Lung (tissue), 17 donors: ENCODE measurements at places on chromosomes 4 and X.

GRCh38 chr4:15936495-15936894, 2.0 kb downstream of the FGFBP1 start:
- no peak for DNase-seq

GRCh38 chrX:129641941-129642340, 12.8 kb downstream of the APLN start:
- no peak for DNase-seq

DNA sequence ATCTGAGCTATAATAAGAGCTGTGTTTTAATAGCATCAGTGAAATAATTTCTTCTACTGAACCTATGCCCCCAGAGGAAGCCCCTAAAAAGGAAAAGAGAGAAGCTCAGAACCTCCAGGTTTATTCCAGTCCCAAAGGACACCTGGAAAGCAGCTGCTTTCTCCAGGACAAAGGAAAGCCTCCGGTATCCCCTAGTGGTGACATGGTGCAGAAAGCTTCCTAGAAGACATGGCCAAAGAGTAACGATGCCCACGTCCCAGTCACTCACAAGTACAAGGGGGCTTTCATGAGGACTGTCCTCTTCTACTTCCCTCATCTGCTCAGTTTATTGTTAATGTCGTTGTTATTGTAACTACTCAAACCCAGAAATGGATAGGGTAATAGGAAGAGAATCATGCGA, 343.9 kb downstream of the UNC5C start:
- no peak for DNase-seq

GRCh38 chr4:181588733-181589302, 654.4 kb upstream of the TENM3 start:
- DNase-seq = no peak

DNA sequence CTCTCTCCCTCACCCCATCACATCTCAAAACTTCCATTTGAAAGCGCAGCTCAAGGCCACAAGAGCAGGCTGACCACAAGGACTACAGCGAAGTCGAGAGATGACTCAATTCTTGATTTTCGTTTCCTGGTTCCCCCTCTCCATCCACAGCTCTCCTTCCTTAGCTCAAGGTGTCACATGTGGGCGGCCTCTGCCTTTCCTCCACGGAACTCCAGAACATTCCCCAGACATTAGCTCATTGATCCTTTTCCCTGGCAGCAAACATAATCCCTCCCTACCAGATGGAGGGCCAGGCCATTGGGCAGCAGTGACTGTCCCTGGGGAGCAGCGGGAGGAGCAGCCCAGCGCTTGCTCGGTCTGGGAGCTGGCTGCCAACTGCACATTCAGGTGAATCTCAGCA, 56.3 kb downstream of the CCDC149 start:
- no peak for DNase-seq

GRCh38 chr4:87129681-87130080, 90.7 kb downstream of the KLHL8 start:
- DNase-seq = no peak

GRCh38 chrX:154350429-154351182, 23.8 kb downstream of the FLNA start:
- DNase-seq = no peak

DNA sequence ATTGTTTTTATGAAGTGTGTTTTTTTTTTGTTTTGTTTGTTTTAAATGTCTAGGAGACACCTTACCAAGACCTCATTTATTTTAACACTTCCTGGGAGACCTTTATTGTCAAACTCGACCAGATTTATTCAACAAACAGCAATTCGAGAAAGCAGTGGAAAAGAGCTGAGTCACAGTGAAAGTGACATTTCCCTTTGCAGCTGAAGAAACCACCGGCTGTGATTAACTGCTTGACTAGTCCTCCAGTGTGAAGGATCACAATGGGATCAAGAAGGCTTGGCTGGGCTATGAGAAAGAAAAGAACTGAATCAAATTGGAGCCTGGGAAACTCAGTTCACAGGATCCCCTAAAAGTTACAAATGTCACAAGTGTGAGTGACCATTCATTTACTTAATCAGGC, 11.9 kb upstream of the ADH7 start:
- no peak for DNase-seq

DNA sequence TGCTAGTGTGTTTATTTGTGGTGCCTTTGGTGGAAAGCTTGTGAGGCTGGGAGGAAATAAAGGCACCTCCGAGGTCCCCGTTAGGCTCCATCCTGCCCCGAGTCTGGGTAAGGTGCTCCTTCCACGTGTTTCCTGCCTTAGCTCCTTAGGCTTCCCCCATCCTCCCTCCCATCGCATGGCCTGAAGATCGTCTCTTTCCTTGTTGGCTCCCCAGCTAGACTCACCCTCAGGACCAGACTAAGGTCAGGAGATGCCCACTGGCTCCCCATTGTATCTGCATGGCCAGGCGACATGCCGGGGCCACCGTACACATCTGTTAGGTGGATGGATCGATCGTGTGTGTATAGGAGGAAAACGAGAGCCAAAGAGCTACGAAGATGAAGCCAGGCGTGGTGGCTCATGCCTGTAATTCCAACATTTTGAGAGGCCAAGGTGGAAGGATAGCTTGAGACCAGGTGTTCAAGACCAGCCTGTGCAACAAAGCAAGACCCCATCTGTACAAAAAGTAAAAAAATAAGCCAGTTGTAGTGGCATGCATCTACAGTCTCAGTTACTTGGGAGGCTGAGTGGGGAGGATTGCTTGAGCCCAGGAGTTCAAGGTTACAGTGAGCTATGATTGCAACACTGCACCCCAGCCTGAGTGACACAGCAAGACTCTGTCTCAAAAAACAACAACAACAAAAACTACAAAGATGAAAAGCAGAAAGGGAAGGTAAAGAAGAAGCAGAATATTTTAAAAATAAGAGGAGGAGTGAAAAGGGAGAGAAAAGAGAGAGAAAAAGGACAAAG, 53.7 kb downstream of the SEPSECS start:
- no peak for DNase-seq

- no peak for DNase-seq
Observed at GRCh38 chr4:167084321-167084720, 150.0 kb downstream of the SPOCK3 start.

DNA sequence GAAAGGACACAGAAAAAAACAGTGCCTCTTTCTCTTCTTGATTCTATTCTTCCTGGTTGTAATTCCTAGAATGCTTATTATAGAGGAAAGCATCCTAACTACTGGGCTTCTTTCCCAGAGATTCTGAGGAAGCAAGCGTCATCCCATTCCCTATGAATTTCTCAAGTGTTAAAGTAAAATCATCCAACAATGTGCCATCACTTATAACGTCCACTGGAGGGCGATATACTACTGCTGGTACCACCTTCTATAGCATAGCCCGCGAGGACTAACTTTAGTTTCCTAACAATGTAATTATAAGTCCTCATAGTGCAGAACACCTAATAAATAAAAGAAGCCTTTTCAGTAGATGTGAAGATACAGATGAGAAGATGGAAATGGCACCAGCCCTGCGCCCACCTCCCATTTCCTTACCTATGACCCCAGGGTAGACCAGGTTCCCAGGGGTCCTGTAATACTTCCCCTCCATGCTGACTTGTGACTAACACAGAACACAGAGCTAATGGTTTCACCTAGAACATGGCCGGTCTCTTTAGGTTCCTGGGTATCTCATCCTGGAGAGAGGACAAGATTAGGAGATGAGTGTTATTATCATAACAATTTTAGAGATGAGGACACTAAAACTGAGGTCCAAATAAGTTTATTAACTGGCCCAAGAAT, 4.2 kb downstream of the CENPVL3 start:
- no peak for DNase-seq

GRCh38 chr4:129748991-129749390, 653.0 kb downstream of the C4orf33 start:
- peak; percentile 50 for DNase-seq

DNA sequence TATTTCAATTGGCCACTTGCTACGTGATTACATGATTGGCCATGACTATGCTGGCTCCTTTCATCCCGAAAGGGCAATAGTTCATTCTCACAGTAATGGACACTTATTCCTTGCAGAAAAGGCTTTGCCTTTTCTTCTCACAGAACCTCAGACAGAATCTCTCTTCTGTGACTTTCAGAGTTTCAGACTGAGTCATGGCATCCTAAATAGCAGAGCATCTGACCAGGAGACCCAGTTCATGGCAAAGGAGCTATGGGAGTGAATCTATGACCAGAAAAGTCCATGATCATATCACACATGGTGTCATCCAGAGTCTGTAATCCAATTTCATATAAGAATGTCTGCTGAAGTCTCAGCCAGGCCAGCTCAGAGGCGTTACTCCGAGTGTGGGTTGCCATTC, 263.3 kb upstream of the CLNK start:
- no peak for DNase-seq

GRCh38 chrX:73581002-73581628, 18.1 kb downstream of the CHIC1 start:
- no peak for DNase-seq

DNA sequence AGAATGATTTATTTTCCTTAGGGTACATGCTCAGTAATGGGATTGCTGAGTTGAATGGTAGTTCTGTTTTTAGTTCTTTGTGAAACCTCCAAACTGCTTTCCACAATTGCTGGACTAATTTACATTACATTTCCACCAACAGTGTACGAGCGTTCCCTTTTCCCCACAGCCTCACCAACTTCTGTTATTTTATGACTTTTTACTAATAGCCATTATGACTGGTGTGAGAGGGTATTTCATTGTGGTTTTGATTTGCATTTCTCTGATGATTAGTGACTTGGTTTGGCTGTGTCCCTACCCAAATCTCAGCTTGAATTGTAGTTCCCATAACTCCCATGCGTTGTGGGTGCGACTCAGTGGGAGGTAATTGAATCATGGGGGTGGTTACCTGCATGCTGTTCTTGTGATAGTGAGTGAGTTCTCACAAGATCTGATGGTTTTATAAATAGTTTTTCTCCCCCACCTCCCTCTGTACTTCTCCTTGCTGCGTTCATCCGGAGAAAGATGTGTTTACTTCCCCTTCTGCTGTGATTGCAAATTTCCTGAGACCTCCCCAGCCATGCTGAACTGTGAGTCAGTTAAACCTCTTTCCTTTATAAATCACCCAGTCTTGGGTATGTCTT, 95.1 kb downstream of the GBA3 start:
- DNase-seq = no peak

DNA sequence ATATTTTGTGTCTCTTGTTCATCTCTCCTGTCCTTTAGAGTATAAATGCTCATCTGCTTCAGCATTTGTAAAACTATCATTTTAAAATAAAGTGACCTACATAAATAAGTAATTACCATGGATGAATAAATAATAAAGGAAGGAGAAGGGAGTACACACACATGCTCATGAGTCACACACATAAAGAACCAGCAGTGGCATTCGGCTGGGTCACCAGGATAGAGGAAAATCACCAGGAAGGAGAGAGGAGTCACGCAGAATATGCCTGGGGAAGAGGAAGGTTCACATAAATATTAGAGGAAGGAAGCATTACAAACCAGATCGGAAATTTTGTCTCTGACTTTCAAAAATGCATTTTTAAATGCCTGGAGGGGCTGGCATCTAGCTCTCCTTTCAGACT, 38.5 kb upstream of the MED14 start:
- no peak for DNase-seq

DNA sequence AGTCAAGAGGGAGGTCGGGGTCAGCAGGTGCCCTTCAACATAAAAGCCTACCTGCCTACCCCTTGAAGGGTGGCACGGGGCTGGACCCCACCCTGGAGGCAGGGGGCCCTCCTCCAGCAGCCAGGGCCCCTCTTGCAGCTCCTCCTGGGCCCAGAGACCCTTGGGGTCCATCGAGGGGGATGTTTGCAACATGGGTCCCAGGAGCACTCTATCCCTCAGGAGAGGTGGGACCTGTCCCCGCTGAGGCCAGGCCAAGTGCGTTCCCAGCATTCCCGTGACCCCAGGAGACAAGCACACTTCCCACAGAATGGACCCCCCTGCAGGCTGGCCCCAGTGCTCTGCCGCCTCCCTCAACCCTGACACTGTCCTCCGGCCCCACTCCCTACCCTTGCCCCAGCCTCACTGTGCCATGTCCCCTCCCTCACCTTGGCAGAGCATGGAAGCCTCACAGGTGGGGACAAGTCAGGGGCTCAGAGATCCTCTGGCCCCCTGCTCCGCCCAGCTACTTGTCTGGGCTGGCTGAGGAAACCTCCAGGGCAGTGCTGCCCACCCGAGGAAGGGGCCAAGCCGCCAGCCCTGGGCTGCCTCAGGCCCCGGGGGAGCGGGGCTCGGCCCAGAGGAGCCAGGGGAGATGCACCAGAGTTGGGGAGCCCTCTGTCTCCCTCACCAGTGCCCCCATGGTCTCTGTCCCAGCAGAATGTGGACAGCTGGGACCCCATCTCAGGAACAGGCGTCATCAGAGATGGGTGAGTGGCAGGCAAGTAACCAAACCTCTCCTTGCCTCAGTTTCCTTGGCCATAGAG, 2.2 kb downstream of the MXD4 start:
- peak; percentile 9 for DNase-seq

DNA sequence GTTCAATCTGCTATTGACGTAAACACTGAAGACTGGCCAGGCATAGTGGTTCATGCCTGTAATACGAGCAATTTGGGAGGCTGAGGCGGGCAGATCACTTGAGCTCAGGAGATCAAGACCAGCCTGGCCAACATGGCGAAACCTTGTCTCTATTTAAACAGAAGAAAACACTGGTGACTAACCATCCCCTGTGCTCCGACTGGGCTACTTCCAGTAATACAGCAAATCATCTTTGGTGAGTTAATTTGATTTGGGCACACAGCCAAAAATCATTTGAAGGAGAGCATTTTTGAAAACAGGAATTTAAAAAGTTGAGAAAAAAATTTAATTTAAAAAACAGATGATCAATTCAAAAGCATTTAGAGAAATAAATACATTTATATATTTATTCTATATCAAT, 52.0 kb downstream of the SEC24D start:
- DNase-seq = no peak

DNA sequence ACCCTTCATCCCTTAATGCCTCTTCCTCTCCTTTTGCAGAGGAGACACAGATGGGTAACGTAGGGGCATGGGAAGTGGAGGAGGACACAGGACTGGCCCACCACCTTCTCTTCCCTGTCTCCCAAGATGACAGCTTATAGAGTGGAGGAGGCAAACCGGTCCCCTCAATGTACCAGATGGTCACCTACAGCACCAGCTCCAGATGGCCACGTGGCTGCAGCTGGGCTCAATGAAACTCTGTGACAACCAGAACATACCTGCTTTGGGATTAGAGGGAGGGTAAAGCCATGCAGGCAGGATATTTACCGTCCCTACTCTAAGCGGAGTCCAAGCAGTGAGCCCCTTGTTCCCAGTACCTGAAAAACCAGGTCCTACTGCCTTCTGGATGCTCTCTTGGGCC, 7.5 kb upstream of the KLHL15 start:
- peak; percentile 18 for DNase-seq

- no peak for DNase-seq
Observed at GRCh38 chr4:145843639-145844038, 95.0 kb downstream of the ZNF827 start.

DNA sequence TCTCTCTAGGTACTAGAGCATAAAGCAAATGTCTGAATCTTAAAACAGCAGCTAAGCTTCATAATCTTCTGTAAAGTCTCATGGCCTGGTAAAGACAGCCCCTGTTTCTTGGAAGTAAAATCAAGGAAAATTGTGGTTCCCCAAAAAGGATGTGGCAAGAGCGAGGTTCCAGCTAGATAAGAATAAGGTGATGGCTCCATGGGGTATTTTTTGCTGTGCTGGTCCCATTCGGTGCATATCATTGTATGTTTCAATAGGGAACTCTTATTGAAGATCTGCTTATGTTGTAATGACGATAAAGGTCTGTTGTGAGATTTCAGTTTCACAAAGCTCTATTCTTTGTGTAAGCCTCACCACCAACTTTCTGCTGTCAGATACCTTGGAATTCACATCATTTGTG, 316.9 kb upstream of the NOCT start:
- DNase-seq = no peak
